Stimulated activated CD8-positive, alpha-beta memory T cell treated with anti-CD3 and anti-CD28 coated beads, Interleukin-7, amount 100 ng/mL, for 4 hours (primary cell): ENCODE measurements at places on chromosomes 4 and X.

GRCh38 chr4:52545099-52546069, 113.7 kb downstream of the USP46 start:
- DNase-seq = peak; percentile 4

DNA sequence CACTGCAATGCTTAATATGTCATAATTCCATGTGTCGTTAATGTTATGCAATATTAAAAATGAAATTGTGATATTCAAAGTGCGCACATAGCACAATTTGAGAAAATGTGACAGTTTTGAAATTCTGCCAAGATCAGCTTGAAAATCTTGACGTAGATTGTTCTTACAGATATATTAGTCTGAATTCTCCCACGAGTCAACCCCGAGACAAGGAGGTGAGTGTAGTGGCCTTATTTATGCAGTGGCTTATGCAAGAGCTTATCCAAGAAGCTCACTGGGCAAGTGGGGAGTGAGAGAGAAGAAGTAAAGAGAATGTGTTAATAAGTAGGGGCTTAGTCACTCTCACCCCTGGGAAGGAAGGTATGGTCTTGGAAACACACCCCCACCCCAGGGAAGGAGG, 286.1 kb upstream of the STS start:
- no peak for DNase-seq

GRCh38 chr4:156803056-156803455, 168.5 kb downstream of the PDGFC start:
- no peak for DNase-seq

DNA sequence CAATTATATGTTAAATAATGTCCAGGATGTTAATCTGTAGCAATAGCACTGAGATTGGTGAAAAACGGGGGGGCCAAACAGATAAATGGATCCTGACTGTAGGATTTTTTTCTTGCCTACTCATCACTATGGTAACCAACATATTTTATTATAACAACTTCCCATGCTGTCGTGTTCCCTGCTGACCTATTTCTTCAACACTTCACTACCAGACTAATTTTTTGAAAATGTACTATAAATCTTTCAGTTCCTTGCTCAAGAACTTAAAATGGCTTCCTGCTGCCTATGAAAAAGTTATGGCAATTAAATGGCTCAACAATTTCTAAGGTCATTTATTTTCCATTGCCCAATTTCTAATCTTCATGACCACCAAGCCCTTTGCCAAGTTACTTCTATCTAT, 38.9 kb upstream of the CFAP47 start:
- DNase-seq = no peak

GRCh38 chr4:138236037-138236436, 6.1 kb downstream of the SLC7A11 start:
- no peak for DNase-seq

DNA sequence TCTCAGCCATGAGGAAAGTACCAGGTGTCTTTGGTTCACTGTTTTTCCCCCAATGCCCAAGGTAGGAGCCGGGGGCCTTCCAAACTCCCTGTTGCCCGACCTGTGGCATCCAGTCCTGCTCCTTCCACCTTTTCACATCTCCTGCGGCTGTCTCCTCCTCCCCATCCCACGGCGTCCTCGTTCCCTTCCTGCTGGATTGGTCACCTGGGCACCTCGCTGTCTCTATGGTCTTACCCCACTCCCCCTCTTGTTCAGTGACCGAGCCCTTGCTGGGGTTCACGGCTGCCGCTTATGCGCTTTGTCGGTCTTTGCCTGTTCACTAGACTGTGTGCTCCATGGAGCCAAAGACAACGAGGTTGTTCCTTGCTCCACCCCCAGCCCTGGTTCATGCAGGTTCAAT, 188.7 kb upstream of the PSAPL1 start:
- no peak for DNase-seq

DNA sequence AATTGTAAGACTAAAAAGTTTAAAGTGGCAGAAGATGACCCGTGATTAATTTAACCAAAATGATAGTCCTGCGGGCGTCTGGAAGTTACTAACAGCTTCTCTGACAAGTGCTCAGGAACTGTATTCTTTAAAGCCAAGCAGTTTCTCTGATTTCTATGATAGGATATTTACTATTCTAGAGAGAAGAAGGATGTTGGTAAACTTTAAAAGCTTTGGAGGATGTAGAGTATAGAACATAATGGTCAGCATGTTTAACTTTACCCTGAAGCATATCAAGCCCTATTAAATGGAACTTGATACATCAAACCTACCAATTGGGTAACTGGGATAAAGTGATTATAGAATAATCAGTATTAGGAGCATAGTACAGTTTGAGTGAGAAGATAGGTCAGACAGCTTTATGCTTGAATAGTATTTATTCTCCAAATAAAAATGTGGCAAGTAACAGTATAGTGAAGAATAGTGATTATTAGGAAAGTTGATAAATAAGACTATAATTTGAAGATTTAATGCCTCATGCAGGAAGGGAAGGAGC, 1.8 kb downstream of the STIM2 start:
- DNase-seq = no peak

DNA sequence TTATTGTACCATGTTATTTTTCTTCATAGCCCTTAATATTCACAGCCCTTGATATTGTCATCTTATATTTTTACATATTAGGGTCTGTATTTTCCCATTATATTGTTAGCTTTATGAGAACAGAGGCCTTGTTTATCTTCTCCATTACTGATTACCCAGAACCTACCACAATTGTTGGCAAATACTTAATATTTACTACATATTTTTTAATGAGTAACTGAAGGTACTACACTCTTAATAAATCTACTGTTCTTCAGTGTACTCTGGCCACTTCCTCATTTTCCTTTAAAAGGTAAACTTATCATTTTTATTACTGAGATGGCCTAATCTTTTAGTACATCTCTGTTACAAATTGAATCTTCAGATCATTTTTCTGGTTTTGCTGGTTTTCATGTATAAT, 133.5 kb downstream of the COL4A5 start:
- no peak for DNase-seq

GRCh38 chr4:150078579-150079080, 385 bp downstream of the DCLK2 start:
- DNase-seq = no peak

DNA sequence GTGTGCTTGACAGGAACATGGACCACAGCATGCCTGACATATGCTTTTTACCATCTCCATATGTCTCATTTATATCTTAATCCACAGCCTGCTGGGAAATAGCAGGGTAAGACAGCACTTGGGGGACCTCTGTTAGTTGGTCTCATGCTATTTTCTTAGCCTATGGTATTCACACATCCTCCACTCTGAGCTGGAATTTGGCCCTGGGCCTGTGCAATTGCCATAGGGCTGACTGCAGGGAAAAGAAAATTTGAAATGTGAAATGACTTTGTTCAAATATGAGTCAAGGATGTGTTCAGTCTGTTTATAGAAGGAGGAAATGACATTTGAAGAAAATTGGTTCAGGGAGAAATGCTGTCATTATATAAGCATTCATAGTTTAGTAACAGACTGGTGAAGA, 9.6 kb upstream of the MAP7D3 start:
- DNase-seq = no peak

- no peak for DNase-seq
These were observed 209.3 kb downstream of the SOWAHB start for GRCh38 chr4:76688619-76689144.

GRCh38 chr4:106334741-106335470, 18.6 kb downstream of the AIMP1 start:
- no peak for DNase-seq

GRCh38 chr4:151226004-151226932, 50.7 kb upstream of the PRSS48 start:
- DNase-seq = no peak

GRCh38 chrX:121975671-121976070, 928.3 kb downstream of the GLUD2 start:
- DNase-seq = no peak

- no peak for DNase-seq
These were observed 76.9 kb upstream of the SCOC start for GRCh38 chr4:140296335-140297220.

DNA sequence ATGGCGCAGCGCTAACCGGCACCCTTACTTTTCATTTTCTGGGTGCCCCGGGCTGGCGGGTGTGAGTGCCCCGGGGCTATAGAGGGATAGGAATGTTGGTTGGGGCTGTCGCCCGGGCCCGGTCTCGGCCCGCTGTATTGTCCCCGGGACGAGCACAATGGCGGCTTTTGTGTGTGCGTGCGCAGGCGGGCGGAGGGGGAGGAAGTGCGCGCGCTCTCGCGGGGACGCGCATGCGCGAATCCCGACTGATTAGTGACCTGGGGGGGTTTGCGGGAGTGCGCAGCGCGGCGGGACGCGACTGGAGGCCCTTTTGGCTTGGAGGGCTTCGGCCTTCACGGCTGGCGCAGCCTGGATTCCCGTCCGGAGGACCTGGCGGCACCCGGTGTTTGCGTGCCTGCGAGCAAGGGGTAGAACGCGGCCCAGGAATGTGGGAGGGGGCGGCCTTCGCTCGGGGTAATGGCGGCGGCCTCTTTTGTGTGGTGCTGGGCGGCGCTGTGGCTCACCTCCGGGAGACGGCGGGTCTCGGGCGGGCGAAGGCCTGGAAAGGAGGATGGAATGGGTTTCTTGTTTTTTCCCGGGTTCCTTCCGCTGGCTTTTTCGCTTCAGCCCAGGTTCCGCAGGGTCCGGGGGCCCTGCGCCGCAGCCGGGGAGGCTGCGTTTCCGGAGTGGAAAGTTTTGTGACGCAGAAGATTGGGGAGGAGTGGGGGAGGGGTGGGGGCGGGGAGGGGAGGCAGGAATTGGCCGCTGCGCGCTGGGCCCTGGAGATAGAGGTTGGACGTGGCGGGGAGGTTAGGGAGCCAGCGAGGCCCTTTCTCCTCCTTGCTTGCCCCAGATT, 618 bp downstream of the DDX3X start:
- DNase-seq = peak; percentile 51

DNA sequence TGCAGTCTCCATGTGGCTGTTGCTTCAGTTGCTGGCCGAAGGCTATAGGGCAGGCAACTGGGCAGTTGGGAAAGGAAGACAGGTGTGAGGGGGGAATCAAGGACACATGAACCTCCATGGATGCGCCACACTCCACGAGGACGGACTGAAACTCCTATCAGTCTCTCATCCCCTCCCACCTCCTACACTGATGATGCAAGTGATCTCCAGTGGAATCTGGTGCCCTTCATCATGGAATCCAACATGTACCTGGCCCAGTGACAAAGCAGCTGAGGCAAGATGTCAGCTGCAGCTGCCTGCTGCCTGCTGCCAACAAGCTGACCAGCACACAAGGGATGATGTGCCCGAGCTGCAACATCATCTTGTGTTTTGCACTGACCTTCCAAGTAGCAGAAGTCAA, 26.0 kb upstream of the MGST2 start:
- DNase-seq = no peak

DNA sequence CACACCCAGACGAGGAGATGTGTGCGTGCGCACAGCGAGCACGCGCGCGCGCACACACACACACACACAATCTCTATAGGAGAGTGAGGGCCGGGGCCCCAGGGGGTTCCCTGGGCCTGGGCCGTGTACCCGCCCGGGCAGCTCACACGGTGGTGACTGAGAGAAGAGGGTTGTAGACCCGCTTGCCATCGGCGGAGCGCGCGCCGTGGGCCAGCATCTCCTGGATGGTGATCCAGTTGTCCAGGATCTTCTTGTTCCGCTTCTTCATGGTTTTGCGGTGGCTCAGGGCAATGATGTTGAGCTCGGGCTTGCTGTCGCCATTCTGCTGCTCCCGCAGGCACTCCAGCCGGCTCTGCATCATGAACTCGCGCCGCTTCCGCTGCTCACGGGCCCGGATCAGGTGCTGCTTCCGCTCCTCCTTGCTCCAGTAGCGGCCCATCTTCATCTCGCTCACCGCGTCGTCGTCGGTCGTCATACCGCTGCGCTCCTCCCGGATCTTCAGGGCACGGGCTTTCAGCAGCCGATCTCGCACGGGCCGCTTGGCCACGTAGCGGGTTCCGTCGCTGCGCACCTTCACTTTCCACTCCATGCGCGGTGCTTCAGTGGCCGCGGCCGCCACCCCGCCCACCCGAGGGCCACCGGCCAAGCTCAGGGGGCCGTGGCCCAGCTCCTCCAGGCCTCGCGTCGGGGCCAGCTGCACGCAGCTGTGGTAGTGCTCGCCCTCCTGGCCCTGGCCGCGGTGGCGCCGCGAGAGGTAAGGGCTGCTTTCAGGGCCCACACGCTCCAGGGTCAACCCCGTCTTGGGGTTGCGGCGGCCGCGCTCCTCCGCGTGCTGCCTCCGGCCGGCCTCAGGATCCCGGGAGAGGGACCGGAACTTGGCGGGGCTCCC, 9.0 kb downstream of the SSR4 start:
- DNase-seq = no peak

GRCh38 chr4:143351149-143351691, 14.5 kb downstream of the GAB1 start:
- DNase-seq = no peak

- no peak for DNase-seq
These were observed 20.9 kb upstream of the PRMT9 start for GRCh38 chr4:147704846-147705245.
